ENCODE measurements at places on chromosomes 3 and 15.

GRCh38 chr15:48334260-48334659 is 3.0 kb downstream of the DUT start:
- no peak for DNase-seq

DNA sequence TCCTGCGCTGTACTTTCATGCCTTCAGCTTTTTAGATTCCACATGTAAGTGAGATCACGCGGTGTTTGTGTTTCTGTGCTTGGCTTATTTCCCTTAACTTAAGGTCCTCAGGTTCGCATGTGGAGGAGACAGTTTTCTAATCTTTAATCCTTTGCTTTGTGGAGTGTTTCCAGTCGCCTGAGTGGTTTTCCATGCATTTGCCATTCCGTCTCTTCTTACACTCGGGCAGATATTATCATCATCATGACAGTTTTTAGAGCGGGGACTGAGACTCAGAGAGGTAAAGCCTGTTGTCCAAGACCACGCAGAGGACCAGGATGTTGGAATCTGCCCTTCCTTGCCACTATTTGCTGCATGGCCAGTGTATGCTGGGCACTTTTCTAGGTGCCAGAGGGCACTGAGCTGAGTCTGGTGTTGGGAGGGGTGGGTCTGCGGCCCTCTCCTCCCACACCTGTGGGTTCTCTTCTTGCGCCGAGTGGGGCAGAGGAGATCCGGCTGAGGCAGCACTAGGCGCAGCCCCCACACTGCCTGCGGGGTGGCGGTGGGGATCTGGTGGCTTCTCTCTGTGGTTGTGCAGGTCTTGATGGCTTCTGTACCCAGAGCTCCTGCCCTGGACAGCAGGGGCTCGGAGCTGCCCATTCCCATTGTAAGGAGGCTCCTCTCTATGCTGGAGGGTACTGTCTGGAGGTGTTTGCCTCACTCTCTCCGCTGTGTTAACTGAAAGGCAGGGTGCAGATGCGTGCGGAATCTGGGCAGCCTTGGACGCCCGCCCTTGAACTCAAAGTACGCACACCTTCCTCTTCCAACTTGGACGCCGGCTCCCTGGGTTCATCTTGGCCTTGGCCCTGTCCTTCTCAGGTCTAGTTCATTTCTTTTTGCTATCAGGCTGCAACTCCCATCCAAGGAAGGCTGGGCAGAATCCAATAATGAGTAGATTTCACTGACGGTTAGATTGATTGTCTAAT is 156.0 kb upstream of the RGMA start:
- DNase-seq, result no peak

GRCh38 chr3:175447521-175447920 is 588.4 kb downstream of the NAALADL2 start:
- DNase-seq, result no peak

GRCh38 chr3:186137051-186137685 is 28.3 kb upstream of the ETV5 start:
- DNase-seq, result no peak

GRCh38 chr15:32790352-32790999 is 72.7 kb downstream of the GREM1 start:
- no peak for DNase-seq

- DNase-seq, result no peak
Measured at GRCh38 chr3:61613666-61614065, 52.3 kb downstream of the PTPRG start.

Measured in stimulated activated CD8-positive, alpha-beta memory T cell treated with anti-CD3 and anti-CD28 coated beads, Interleukin-2, amount 100 ng/mL, for 48 hours (primary cell).